SJSA1 (cell line): ENCODE measurements at places on chromosomes 1 and 21. TPM values are rescaled to one million over a fixed set of nuclear protein-coding genes. Genes with fewer than 3 reads are reported as not detected.

The UTS2 gene
- total RNA-seq, result not detected in 2 replicates

GRCh38 chr1:110798691-110799256 is 74.2 kb upstream of the CD53 start:
- DNase-seq, result no peak

The CHODL gene
- total RNA-seq, result not detected in 2 replicates

The BEST4 gene
- not detected in 2 replicates for total RNA-seq

GRCh38 chr1:17831597-17831996 is 76.5 kb downstream of the ACTL8 start:
- peak; percentile 19 for DNase-seq

- DNase-seq, result no peak
Observed at GRCh38 chr1:38941527-38942019, at the start of gene RHBDL2. Gene RHBDL2, minus strand, starts transcription at chr1:38941830. Its CDS starts 22,618 bp downstream, at chr1:38919212.

GRCh38 chr1:224783006-224783651 is 146.3 kb upstream of the DNAH14 start:
- DNase-seq, result no peak

- no peak for DNase-seq
Observed at GRCh38 chr1:28037206-28037605, 51.2 kb downstream of the EYA3 start.

DNA sequence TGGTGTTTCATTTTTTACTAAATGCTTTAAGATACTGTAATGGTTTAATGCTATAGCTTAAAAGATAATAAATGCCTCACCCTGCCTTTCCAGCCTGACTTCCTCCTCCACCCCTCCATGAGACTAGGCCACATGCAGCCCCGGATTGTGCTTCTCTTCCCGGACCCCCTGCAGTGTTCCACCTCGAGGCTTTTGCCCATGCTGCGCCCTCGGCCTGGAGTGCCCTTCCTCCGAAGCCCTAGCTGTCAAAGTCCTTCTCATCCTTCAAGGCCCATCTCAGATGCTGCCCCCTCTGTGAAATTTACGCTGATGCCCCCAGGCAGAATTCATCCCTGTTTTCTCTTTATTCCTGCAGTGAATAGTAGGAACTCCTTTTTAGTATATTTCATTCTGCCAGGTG is 98.5 kb downstream of the ATP5PO start:
- no peak for DNase-seq

The DAB1 gene
- total RNA-seq, result not detected in 2 replicates

GRCh38 chr1:66563094-66563800 is 29.3 kb downstream of the SGIP1 start:
- peak; percentile 84 for DNase-seq

DNA sequence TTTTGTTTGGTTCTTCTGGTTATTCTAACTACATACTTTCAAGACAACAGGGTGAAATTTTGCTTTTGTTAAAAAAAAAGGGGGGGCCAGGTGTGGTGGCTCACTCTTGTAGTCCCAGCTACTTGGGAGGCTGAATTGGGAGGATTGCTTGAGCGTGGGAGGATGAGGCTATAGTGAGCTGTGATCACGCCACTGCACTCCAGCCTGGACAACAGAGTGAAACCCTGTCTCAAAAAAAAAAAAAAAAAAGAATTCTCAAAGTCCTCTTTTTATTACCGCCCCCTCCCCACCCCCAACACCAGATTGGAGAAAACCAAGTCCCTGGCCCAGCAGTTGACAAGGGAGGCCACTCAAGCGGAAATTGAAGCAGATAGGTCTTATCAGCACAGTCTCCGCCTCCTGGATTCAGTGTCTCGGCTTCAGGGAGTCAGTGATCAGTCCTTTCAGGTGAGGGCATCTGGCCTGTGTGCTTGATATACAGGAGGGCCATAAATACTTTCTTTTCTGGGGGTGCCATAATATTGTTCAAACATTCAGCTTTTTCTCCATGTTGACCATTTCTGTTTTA is 50.2 kb downstream of the LAMC2 start:
- no peak for DNase-seq

The MPZ gene
- not detected in 2 replicates for total RNA-seq

DNA sequence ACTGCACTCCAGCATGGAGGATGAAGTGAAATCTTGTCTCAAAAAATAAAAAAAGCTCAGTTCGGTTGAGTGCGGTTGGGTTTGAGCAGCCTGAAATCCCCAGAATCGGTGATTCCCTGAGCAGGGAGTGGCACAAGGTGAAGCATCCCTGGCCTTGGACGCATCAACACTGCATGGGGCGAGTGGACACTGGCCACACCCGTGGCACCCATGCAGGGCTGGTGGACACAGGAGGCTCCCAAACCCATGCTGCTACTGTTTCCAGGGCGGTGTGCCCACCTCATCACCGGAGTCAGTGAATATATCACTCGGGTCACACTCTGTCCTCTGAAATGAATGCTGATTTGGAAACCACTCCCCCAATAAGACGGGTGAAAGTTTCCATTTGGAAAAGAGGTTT is 53.4 kb upstream of the ACTRT2 start:
- no peak for DNase-seq

The CENPF gene
- 182 and 192 TPM in 2 replicates for total RNA-seq

DNA sequence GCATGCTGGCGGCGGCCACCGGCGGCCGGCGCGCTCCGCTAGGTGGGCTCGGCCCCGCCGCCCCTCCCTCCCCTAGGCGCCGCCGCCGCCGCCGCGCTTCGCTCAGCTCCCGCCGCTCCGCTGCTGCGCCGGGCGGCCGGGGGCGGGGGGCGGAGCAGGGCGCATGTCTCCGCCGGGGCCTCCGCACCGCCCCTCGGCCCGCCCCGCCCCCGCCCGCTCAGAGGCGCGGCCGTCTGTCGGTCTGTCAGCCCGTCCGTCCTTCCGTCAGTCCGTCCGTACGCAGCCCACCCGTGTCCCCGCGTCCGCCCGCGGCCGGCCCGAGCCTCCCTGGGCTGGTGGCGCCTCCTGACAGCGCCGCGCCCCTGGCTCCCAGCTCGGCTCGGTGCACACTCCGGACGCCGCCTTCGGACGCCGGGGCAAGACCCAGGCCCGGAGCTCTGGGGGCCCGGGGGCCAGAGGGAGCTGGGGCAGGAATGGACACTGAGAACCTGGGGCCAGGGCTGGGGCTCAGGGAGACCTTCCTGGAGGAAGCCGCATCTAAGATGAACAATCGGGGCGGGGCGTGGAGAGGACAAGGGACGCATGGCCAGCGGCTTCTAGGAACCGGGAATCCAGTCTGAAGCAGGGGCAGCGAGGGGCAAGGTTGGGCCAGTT is at the start of gene GPR153:
GPR153 (minus strand) TSS at position 138 of the 654 bp plus-strand sequence. CDS start 6,193 bp downstream, outside the sequence.
- DNase-seq, result no peak

GRCh38 chr1:6833804-6834203 is 48.5 kb downstream of the CAMTA1 start:
- no peak for DNase-seq

GRCh38 chr1:11978301-11978700 is 1.9 kb upstream of the MFN2 start:
- DNase-seq, result no peak

The CD1B gene
- not detected in 2 replicates for total RNA-seq

The OR2L3 gene
- total RNA-seq, result not detected in 2 replicates
